ENCODE measurements at places on chromosomes 4 and X. TPM values are rescaled to one million over a fixed set of nuclear protein-coding genes. Genes with fewer than 3 reads are reported as not detected.

DNA sequence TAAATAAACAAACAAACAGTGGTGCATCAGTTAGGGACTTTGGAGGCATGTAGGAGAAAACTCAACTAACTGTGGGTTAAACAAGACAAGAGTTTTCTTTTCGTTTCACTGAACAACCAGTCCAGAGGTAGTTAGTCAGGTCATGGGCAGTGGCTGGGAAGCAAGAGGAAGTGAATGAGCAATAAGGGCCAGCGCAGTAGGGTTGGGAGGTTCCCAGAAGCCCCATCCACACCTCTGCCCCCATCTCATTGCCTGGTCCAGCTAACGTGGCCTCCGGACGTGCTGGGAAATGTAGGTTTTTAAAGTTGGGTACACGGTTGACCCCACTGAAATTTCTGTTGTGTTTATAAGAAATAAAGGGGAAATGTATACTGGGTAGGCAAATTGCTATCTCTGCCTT, 8.7 kb downstream of the GLOD5 start:
- no peaks in the 10 kb centered on the region for H3K4me1 ChIP-seq
- H3K4me3 ChIP-seq = no peak overlapping the region
- H3K36me3 ChIP-seq = no peaks in the 10 kb centered on the region
- H3K27me3 ChIP-seq = peaks cover 35% of the 10 kb centered on the region

DNA sequence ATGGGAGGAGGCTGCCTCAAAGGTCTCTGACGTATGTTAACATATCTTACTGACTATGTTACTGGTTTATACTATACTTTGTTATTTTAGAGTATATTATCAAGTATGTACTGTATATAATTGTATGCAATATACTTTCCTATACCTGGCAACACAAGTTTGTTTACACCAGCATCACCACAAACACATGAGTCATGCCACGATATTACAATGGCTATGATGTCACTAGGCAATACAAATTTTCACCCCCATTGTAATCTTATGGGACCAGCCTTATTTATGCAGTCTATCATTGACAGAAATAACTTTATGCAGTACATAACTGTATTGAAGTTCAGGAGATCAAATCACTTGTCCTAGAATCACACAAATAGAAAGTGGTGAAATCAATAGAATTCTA, 329.9 kb upstream of the SLC7A11 start:
- no peak overlapping the region for H3K27ac ChIP-seq
- H3K36me3 ChIP-seq = no peaks in the 10 kb centered on the region
- DNase-seq = no peak
- H3K4me1 ChIP-seq = no peaks in the 10 kb centered on the region

- H3K27me3 ChIP-seq = no peaks in the 10 kb centered on the region
- H3K27ac ChIP-seq = no peak overlapping the region
- no peak for DNase-seq
- no peaks in the 10 kb centered on the region for H3K36me3 ChIP-seq
- no peak overlapping the region for H3K4me3 ChIP-seq
Observed at GRCh38 chr4:151744614-151745013, 16.2 kb downstream of the GATB start.

- DNase-seq = no peak
- no peaks in the 10 kb centered on the region for H3K4me1 ChIP-seq
- no peaks in the 10 kb centered on the region for H3K27me3 ChIP-seq
- H3K36me3 ChIP-seq = no peaks in the 10 kb centered on the region
- H3K27ac ChIP-seq = no peak overlapping the region
- no peak overlapping the region for H3K4me3 ChIP-seq
Observed at GRCh38 chrX:10110984-10111363, 45.8 kb upstream of the CLCN4 start.

- peaks cover 10% of the 10 kb centered on the region for H3K27me3 ChIP-seq
- H3K27ac ChIP-seq = no peak overlapping the region
- H3K4me3 ChIP-seq = no peak overlapping the region
Observed at GRCh38 chrX:81378560-81378959, 176.7 kb downstream of the SH3BGRL start.

- DNase-seq = no peak
- H3K4me1 ChIP-seq = no peaks in the 10 kb centered on the region
- H3K27me3 ChIP-seq = no peaks in the 10 kb centered on the region
- H3K36me3 ChIP-seq = peaks cover 19% of the 10 kb centered on the region
Observed at GRCh38 chr4:122224348-122224747, 72.2 kb downstream of the BLTP1 start.

- DNase-seq = no peak
- H3K36me3 ChIP-seq = no peaks in the 10 kb centered on the region
- no peak overlapping the region for H3K27ac ChIP-seq
- H3K4me1 ChIP-seq = no peaks in the 10 kb centered on the region
- no peak overlapping the region for H3K4me3 ChIP-seq
Observed at GRCh38 chrX:8141896-8142295, 29.2 kb downstream of the VCX2 start.

GRCh38 chrX:33195698-33196097, 15.7 kb downstream of the DMD start:
- H3K4me3 ChIP-seq = no peak overlapping the region
- H3K27me3 ChIP-seq = peaks cover 9% of the 10 kb centered on the region
- H3K27ac ChIP-seq = no peak overlapping the region
- no peaks in the 10 kb centered on the region for H3K36me3 ChIP-seq
- no peaks in the 10 kb centered on the region for H3K4me1 ChIP-seq

GRCh38 chr4:3041192-3042142, 32.9 kb downstream of the HTT-AS start:
- H3K27me3 ChIP-seq = no peaks in the 10 kb centered on the region
- H3K4me3 ChIP-seq = peak overlapping the region; percentile 40
- no peak overlapping the region for H3K27ac ChIP-seq
- peak; percentile 69 for DNase-seq
- no peaks in the 10 kb centered on the region for H3K36me3 ChIP-seq

DNA sequence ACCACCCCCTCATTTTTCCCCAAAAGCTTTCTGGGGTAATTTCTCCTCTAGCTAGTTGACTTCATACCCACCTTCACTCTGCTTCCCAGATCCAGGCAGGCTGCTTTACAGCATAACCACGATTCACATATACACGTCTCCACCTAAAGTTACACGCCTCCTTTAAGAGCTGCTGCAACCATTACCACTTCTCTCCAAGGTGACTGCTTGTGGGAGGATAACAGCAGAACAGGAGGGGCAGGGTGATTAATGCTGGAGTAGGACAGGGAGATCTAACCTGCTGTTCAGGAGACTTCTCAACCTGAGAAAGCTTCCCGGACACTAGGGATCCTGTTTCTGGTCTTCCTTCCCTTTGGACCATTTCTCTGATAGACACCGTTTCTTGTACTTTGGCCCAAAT, 77.4 kb downstream of the MGST2 start:
- no peaks in the 10 kb centered on the region for H3K27me3 ChIP-seq
- no peak overlapping the region for H3K4me3 ChIP-seq
- H3K36me3 ChIP-seq = no peaks in the 10 kb centered on the region
- no peak overlapping the region for H3K27ac ChIP-seq
- H3K4me1 ChIP-seq = peaks cover 6% of the 10 kb centered on the region

DNA sequence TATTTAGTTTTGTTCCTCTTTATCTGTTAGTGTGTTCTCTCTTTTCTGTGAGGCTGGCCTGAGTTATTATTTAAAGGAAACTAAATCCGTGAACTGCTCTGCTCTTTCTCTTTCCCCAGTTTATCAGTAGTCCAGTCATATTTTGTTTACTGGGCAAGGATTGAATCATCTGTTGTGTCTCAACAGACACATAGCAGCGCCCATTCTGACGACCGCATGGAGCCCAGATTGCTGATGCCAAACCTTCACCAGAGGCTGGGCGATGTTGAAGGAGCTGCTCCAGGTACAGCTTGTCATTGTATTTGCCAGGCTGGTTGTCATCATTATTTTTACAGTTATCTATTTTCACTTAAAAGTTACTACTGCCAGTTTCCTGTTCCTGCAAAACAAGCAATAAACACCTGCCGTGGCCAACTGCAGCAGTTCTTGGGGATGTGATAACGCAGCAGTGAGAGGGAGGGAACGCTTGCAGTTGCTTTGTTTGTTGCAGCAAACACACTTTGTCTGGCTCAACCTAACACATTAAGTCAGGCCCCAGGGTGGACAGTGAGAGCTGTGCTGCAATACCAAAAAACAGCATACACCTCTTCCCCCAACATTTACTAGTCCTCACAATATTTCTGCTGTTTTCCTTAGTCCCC, 10.1 kb downstream of the REELD1 start:
- DNase-seq = no peak
- no peaks in the 10 kb centered on the region for H3K27me3 ChIP-seq
- no peaks in the 10 kb centered on the region for H3K36me3 ChIP-seq
- H3K27ac ChIP-seq = no peak overlapping the region
- no peaks in the 10 kb centered on the region for H3K4me1 ChIP-seq
- no peak overlapping the region for H3K4me3 ChIP-seq

- H3K4me1 ChIP-seq = no peaks in the 10 kb centered on the region
- no peak for DNase-seq
- H3K27me3 ChIP-seq = no peaks in the 10 kb centered on the region
- no peak overlapping the region for H3K4me3 ChIP-seq
- no peak overlapping the region for H3K27ac ChIP-seq
Observed at GRCh38 chr4:44351069-44351468, 97.5 kb downstream of the KCTD8 start.

DNA sequence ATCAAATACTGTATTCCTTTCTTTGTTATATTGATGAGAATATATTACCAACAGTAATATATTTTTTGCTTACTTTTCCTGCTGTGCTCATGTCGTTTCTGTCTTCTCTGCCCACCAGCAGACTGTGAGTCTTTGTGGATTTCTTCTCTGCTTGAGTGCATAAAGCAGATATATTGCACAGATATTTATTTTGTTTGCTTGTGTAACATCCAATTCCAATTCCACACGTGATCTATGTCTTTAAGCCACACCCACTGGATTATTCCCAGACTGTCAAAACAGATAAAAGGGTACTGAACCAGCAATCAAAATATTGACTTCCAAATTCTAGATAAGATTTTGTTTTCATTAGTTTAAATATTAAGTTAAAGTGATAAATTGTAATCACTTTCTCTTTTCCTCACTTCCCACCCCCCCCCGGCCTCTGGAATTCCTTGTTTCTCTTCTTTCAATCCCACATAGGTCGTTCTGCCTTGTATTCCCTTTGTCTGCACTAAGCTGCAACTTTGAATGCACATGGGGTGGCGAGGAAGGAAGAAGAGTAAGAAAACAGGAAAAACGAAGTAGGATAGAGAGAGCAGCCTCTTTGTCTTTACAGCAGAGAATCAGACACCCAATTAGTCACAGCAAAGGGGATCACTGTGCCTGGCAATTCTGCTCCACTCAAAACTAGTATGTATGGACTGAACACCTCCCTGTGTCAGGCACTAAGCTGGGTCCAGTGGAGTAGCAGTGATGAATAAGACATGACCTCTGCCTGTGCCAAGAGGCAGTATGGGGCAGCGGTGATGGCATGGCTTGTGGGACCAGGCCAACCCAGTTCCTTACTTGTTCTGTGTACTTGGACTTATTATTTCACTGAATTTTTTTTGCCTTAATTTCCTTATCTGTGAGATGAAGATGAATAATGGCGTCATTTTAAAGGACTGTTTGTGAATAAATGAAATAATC, at the start of gene ADH1B:
TSS of gene ADH1B (minus strand) at position 161 of the 951 bp plus-strand sequence. CDS start at position 91, 70 bp downstream.
- peak within 1 kb of the TSS; percentile 84 for H3K27ac ChIP-seq
- no peak for DNase-seq
- no peaks in the 10 kb centered on the region for H3K27me3 ChIP-seq
- no peaks in the 10 kb centered on the region for H3K4me1 ChIP-seq

GRCh38 chr4:138686106-138686835, 329.3 kb upstream of the NOCT start:
- DNase-seq = peak; percentile 55
- no peaks in the 10 kb centered on the region for H3K4me1 ChIP-seq
- no peak overlapping the region for H3K27ac ChIP-seq
- no peaks in the 10 kb centered on the region for H3K36me3 ChIP-seq

DNA sequence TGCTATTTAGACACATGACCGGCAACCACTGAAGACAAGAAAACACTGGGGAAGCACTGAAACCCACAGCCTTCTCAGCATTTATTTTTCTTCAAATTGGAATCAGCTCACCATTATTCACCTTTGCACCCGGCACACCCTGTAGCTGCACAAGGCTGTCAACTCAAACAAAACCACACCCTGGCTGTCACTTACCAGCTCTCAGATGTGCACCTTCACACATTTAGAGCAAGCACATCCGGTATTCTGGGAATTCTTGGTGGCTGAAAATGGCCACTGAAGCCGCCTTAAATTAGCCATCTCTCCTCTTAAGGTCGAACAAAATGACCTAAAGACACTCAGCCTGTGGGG, 5.9 kb downstream of the ZFYVE28 start:
- H3K4me3 ChIP-seq = no peak overlapping the region
- peak overlapping the region; percentile 33 for H3K27ac ChIP-seq
- no peaks in the 10 kb centered on the region for H3K36me3 ChIP-seq
- no peak for DNase-seq
- H3K27me3 ChIP-seq = peaks cover 19% of the 10 kb centered on the region

- no peaks in the 10 kb centered on the region for H3K27me3 ChIP-seq
- no peaks in the 10 kb centered on the region for H3K36me3 ChIP-seq
- no peak for DNase-seq
Observed at GRCh38 chr4:108690738-108691137, 40.3 kb downstream of the OSTC start.

- DNase-seq = no peak
- no peaks in the 10 kb centered on the region for H3K4me1 ChIP-seq
- peaks cover 8% of the 10 kb centered on the region for H3K27me3 ChIP-seq
- no peak overlapping the region for H3K4me3 ChIP-seq
- no peak overlapping the region for H3K27ac ChIP-seq
Observed at GRCh38 chrX:82127228-82128123, 925.6 kb downstream of the SH3BGRL start.

- no peak overlapping the region for H3K4me3 ChIP-seq
- no peak overlapping the region for H3K27ac ChIP-seq
Observed at GRCh38 chr4:27046851-27047250, 186.2 kb downstream of the STIM2 start.

GRCh38 chr4:173488656-173489055, 41.4 kb downstream of the HAND2 start:
- no peak overlapping the region for H3K4me3 ChIP-seq
- peak overlapping the region; percentile 12 for H3K27ac ChIP-seq
- no peak for DNase-seq
- no peaks in the 10 kb centered on the region for H3K36me3 ChIP-seq
- no peaks in the 10 kb centered on the region for H3K4me1 ChIP-seq
- no peaks in the 10 kb centered on the region for H3K27me3 ChIP-seq

ERCC6L gene
- 0.33 TPM for total RNA-seq

FGG gene
- total RNA-seq = not detected

SMIM43 gene
- total RNA-seq = not detected

MEPE gene
- not detected for total RNA-seq

SCRG1 gene
- total RNA-seq = 0.48 TPM

KLHL15 gene
- 16.5 TPM for total RNA-seq

CLDN34 gene
- total RNA-seq = not detected

XG gene
- 14.4 TPM for total RNA-seq

DGKK gene
- not detected for total RNA-seq

WDFY3 gene
- total RNA-seq = 125 TPM

CSAG3 gene
- not detected for total RNA-seq

Measured in breast epithelium (tissue), 4 donors.